ENCODE measurements at places on chromosomes 16 and 17. TPM values are rescaled to one million over a fixed set of nuclear protein-coding genes. Genes with fewer than 3 reads are reported as not detected.

The KRTAP3-1 gene
- not detected for total RNA-seq

The P2RX5 gene
- total RNA-seq: 1.3 TPM

DNA sequence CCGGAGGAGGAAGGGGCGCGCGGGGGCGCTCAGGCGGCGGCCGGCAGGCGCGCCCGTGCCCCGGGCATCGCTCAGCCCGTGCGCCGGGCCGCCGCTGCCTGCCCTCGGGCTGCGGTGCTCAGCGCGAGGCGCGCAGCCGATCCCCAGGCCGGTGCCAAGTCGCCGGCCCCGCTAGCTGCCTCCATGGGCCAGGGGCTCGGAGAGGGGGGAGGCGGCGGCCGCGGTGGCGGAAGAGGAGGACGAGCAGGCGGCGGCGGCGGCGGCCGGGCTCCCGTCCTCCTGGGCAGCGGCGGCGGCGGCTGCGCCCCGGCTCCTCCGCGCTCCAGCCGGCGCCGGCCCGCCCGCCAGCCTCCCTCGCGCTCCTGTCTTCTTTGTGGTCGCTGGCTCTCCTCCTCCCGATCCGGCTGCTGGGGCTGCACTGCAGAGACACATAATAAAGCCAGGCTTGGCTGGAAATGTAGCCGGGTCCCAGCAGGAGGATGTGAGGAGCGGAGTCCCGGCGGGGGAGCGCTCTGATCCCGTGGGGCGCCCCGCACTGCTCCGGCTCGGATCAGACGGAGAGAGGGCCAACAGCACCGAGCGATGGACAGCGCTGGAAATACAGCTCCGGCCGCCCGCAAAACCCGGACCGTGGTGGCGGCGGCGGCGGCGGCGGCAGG is 889 bp upstream of the ZNF423 start:
- DNase-seq: no peak

DNA sequence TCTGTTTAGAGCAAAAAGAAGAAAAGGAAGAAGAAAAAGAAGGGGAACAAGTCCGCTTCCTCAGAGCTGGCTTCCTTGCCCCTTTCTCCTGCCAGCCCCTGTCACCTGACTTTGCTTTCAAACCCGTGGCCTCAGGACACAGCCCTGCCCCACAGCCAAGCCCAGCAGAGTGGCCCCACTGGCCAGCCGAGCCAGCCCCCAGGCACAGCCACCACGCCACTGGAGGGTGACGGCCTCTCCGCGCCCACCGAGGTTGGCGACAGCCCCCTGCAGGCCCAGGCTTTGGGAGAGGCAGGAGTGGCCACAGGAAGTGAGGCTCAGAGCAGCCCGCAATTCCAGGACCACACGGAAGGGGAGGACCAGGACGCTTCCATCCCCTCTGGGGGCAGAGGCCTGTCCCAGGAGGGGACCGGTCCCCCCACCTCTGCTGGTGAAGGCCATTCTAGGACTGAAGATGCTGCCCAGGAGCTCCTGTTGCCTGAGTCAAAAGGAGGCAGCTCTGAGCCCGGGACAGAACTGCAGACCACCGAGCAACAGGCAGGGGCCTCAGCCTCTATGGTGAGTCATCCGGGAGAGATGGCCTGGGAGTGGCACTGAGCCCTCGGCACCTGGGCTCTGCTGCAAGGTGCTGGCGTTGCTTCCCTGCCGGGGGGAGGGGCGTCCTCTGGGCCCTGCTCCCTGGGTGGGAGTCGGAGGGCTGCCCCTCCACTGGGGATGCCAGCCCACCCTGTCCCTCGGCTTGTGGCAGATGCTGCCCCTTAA is 27.3 kb downstream of the RNF213 start:
- no peak for DNase-seq

GRCh38 chr17:16026895-16027294 is 27.3 kb downstream of the TTC19 start:
- DNase-seq: no peak

DNA sequence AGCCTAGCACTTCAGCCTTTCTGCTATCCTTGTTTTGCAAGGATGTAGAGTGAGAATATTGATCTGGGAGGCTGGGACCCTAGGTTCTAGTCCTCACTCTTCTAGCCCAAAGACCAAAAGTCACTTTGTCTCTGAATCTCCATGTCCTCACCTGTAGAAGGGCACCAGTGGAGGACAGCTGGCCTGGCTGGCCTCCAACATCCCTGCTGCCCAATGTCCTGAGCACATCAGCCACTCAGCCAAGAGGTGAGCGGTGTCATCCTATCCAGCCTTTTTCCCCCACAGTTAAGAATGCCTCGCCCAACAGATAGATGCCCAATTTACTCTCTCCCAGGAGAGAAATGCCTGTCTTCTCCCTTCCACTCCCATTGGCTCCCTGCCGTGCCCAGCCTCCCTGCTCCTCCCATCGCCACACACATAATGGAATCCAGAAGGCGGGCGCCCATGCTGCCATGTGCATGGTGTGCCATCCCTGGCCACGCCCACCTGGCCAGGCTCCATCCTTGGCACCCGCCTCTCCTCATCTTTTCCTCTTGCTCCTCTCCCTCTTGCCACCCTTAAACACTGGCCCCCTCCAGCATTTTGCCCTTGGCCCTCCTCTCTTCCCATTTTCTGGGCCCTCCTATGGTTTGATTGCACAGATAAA is 157.3 kb upstream of the SDK2 start:
- no peak for DNase-seq

DNA sequence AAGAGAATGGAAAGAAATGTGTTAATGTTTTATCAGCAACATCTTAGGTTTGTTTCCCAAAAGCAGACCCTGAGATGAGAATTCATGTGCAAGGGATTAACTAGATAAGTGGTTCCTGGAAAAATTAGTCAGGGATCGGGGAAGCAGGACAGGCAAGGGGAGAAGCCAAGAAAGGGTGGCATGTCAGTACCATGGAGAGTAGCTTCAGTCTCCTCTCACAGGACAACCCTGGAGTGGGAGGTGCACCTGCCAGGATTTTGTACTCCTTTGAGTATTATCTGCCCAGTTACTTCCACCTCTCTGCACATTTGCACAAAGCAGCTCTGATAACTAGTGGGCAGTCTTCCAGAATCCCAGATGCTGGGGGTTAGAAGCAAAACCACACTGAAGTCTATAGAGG is 117.0 kb downstream of the RGS9 start:
- no peak for DNase-seq

GRCh38 chr16:84053237-84053636 is 10.6 kb upstream of the SLC38A8 start:
- no peak for DNase-seq

DNA sequence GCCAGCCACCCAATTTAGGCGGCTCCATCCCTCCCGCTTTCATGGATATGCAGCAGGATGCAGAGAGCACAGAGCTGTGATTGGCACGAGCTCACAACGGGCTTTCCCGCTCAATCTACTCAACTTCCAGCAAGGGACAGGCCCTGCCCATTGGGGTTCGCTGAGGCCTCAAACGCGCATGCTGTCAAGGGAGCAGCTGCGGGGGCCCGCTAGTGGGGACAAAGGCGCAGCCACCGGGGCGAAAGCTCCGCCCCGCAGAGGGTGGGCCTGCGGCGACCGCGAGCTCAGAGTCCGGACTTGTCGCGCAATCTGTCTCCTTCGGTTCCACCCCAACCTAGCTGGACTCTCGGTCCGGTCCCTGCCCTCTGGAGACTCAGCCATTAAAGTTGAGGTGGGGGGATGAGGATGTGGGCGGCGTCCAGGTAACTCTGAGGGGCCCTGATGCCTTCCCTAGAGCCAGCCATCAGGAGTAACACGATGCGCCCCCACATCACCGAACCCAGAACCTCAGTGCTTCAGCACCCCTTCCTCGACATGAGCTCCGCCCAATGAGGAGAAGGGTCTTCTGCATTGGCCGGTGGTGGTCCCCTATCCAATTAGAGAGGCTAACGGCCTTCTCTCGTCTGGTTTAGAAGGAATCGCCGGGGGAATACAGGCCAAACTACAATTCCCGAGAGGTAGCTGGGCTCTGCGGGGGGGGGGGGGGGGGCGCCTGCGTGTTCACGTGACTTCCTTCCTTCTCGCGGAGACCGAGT is 489 bp upstream of the NFATC3 start:
- peak; percentile 91 for DNase-seq

- DNase-seq: no peak
These were observed 12.1 kb downstream of the TBC1D26 start for GRCh38 chr17:15744074-15744676.

GRCh38 chr17:77968788-77969187 is 10.3 kb downstream of the TNRC6C start:
- DNase-seq: no peak

DNA sequence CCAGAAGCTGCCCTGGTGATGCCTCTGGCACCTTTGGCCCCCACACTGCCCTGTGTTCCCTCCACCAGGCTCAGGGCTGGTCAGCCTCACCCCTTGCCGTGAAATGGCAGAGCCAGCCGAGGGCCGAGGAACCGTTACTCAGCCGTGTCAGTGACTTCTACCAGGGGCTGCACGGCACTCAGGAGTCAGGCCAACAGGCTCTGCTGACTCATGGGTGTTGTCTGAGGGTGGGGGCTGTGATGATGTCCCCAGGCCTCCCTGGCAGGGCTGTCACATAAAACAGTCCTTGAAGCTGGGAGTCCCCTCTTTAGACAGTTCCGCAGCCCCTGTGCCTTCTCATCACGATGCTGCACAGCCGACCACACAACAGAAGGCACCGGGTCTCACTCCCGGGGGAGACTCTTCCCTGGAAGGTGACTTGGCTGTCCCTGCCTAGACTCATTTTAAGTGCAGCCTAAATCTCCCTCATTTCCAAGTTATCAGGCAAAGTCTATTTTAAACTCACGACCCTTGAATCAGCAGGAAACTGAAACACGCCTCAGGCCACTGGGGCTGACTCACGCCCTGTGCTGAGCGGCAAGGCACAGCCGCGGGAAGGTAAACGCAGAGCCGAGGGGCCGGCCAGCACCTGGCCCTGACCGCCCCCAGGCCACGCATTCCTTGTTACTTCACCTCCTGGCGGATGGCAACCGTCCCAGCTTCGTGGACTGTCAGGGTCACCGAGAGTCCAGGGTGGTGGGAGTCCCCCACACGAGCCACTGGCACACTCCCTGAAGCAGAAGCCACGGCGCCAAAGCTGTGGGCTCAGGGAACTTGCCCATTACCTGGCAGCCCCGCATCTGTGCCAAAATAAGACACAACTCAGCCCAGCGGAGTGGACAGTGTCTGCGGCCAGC is 102.6 kb downstream of the ZNF778 start:
- no peak for DNase-seq

Data from urinary bladder (tissue), 4 donors.